ENCODE measurements at places on chromosomes 2 and 18.

GRCh38 chr2:36562973-36563532, 34.9 kb downstream of the FEZ2 start:
- no peak for DNase-seq

DNA sequence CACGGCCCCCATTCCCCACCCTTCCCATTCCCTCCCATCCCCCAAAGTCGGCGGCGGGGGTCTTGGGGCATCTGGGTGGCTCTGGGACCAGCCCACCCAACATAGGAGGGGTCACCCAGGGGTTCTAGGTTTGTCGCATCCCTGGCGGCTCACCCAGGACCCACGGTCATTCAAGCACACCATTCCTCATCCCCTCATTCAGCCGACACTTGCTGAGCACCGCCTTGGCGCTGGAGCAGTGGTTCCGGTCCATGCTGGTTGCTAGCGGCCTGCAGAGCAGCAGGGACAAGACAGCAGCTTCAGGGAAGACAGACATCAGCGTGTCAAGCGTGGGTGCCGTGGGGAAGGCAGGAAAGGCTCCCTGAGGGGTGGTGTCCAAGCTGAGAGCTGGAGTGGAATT, 50.5 kb upstream of the OTOS start:
- DNase-seq: no peak

DNA sequence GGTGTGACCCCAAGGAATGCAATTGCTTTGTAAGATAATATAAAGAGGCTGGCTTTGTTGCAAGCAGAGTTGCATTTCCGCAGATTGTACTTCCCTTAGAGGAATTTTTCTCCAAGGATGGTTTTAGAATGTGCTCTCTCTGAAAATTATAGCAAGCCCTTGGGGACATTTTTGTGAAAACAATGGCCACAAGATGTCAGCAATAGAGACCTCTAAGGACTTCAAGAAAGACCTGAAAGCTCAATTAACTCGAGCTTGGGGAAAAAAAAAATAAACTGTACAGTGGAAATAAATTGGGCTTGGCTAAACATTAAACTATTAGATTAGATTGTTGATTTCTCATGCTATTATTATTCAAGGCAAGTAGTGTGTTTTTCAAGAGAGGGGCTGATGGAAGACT, 81.3 kb upstream of the KYNU start:
- no peak for DNase-seq

DNA sequence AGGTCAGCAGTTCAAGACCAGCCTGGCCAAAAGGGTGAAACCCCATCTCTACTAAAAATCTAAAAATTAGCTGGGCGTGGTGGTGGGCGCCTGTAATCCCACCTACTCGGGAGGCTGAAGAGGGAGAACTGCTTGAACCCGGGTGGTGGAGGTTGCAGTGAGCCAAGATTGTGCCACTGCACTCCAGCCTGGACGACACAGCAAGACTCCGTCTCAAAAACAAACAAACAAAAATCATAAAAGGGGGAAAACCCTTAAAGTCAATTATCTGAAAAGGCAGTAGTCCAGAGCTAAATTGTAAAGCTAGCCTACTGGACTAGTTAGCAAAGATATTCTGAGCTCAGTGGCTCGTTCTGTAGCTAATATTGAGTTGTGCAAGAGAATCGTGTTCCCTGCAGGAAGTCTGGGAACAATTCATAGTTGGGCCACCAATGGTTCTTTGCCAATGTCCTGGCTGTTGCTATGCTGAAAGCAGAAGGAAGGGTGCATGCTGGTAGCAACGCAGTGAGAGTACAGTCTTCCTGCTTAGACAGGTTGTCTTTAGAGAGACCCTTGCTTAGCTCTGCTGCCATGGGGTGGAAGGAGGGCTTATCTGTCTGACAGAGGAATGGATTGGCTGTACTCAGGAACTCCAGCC, 4.3 kb downstream of the TGOLN2 start:
- no peak for DNase-seq

DNA sequence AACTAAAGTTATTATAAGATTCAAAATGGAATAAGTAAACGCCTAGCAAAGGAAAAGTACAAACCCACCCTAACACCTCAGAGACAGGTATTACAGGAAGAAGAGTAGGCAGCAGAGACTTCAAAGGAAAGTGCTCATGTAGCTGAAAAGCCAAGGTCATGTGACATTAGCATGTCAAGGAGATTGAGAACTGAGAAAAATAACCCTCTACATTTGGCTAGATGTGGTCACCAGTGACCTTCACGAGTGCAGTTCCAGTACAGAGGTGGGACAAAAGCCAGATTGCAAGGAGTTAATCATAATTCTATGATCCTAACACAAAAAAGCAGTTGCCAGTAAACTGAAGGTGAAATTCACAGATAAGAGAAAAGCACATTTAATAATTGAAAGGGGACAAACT, 252.7 kb downstream of the ZEB2 start:
- DNase-seq: no peak

DNA sequence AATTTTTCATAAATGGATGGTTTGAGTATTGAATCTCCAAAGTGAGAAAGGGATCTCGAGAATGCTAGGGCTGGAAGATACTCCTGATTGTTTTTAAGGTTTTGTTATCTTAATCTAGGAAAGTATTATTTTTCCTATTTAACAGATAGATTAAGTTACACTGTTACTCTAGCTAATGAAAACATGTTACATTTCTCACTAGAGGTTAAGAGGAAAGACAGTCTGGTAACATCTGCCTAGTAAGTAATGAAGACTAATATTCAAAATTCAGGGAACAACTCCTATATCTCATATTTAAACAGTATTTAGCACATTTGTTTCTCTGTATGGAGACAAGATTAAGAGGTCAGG, 2.0 kb downstream of the GALNT3 start:
- DNase-seq: no peak

DNA sequence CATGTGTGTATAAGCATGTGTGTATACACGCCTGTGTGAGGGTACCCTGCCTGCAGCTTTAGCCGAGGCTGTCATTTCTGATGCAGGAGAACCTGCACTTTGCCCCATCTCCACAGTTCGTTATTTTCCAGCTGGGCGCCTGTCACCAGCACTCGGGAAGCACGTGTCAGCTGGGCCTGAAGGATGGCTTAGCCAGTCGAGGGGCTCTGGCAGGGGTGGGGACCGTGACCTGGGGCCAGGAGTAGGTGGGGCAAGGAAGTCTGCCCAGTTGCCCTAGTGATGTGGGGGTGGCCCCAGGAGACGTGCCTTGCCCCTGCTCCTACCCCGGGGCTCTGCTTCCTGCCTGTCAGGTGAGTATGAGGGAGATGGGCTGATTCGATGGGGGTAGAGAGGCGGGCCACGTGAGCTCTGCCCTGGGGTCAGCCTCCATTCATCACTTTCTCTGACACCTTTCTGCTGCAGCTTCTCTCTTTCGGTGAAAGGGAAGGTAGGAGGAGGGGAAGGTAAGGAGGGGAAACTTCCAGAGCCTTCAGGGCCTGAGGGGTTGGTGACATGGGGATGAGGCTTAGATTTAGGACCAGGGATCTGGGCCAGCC, 130.6 kb upstream of the SKOR2 start:
- no peak for DNase-seq

All from CD14-positive monocyte (primary cell).